NCI-H82 (cell line): ENCODE measurements at places on chromosomes 6 and 20.

DNA sequence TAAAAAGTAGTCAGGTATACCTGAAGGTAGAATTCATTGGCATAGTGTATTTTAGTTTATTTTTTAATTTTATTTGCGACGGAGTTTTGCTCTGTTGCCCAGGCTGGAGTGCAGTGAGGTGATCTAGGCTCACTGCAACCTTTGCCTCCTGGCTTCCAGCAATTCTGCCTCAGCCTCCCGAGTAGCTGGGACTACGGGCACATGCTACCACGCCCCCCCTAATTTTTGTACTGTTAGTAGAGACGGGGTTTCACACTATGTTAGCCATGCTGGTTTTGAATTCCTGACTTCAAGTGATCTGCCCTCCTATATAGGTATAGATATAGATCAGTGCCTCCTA is 102.8 kb upstream of the PRSS16 start:
- no peak for DNase-seq

DNA sequence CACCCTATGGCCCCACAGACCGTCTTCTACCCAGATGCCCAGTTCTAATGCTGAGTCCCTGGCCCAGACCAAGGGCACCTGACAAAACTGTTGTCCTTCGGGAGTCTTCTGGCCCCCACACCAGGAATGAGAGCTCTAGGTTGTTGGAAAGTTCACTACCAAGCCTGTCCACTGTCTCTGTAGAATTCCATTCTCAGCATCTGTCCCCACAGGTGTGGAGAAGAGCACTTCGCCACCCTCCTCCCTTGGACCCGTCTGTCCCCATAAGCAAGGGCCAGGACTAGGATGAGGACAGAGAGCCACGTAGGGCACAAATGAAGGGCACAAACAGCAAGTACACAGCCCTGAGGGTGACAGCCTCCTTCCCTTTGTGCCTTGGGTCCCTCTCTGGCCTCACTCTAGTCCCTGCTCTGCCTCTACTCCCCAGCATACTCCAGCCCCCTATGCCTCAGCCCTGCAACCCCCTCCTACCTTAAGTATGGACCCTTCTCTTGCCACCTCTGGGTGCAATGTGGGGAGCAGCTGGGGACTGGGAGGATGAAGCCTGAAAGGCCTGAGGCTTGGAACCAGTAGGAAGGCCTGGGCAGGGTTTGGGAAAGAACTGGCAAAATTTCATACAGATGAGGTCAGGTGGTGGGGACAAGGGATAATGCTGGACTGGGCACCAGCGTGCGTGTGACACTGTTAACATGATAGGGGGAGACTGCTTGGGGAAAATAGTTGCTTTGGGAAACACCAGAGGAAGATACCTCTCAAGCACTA is 4.3 kb downstream of the LZTS3 start:
- no peak for DNase-seq

DNA sequence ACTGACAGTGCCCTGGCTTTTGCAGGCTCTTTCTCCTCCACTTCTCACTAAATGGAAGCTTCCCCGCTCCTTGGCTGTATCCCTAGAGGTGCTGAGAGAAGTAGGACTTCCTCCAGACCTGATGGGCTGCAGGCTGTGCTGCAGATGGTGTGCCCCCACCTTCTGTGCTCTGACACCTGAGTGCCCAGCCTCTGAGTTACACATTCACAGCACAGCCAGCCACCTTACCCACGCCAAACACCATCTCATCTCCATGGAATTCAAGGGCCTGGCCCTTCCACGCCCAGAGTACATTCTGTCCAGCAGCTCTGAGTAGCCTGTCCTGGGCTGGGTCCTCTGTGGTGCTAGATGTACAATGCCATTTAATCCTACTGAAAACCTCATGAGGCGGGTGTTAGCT is 5.3 kb downstream of the SFTA2 start:
- DNase-seq: no peak

DNA sequence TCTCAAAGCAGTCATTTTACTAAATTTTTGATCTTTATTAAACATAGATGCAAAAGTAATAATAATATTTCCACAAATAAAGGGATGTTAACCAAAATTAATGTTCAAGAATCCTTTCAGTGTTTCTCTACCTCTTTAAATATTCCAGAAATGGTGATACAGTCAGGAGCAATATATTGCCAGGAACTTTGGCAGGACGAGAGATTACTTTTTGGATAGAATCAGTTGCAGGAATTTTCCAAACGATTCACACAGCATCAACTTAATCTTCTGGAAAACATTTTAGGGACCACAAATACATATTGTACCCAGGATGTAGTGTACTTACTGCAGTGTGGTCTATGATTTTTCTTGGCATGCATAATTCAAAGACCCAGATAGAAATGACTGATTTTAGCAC is 125.7 kb downstream of the LAMA2 start:
- DNase-seq: no peak

- peak; percentile 40 for DNase-seq
These were observed 141.3 kb downstream of the TRMT11 start for GRCh38 chr6:126127659-126128058.

DNA sequence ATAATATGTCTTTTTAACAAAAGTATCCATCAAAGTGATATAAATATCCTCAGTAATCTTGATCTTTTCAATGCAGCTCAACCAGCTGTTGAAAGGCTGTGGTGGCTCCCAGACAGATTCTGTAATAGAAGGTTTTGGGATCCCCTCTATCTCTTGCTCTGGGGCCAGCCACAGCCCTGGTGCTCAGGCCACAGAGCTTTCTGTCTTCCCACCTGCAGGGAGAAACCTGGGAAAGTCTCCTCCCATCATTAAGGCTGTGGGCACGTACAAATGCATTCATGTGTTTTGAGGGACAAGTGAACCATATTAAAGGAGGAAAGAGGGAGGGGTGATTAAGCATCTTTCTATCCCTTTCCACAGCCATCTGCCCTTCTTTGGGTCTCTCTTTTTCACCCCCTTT is 183.1 kb downstream of the PRDM13 start:
- DNase-seq: no peak

DNA sequence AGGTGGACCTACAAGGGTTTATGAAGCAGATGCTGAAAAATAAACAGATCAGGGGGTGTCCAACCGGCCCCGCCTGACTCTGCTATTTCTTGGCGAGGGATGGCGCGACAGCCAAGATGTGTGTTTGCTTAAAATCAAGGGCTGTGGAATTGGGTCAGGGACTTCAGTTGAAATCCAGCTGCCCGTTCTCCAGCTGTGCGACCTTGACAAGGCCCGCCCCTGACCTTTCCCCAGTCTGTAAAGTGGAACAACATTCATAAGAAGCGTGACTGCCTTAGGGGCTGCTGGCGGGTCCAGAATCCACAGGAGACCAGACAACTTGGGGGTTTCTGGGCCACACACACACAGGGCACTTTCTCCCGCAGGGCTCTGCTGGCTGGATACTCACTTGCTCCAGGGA is 517.5 kb downstream of the PREX1 start:
- no peak for DNase-seq

DNA sequence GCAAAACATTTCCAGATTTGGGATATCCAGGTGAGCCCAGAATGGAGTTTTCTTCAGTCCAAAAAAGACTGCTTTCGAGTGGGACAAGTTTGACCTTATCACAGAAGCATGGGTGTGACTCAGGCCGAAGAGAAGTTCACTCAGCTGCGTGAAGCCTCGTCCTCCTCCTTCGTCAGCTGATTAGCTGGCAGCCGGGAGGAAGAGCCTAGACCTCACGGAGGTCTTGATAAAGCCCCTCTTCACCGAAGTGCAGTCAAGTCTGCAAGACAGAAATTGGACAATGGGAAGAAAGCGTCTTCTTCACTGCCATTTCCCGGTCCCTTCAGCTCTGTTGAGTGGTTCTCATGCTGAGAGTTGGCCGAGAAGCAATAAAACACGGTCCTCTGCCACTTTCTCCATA is 363.9 kb downstream of the TAF4 start:
- no peak for DNase-seq

DNA sequence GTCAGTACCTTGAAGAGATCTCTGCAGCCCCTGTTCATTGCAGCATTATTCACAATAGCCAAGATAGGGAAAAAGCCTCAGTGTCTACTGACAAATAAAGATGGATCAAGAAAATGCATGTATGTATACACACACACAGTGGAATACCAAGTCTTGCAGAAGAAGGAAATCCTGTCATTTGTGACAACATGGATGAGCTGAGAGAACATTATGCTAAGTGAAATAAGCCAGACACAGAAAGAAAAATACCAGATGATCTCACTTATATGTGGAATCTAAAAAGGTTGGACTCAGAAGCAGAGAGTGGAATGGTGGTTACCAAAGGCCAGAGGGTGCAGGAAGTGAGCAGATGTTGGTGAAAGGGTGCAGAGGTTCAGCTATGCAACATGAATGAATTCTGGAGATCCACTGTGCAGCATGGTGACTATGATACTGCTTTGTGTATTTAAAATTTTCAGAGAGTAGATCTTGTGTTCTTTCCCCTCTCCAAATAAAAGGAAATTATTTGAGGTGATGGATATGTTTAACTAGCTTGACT is 11.0 kb upstream of the SLC22A1 start:
- DNase-seq: no peak

DNA sequence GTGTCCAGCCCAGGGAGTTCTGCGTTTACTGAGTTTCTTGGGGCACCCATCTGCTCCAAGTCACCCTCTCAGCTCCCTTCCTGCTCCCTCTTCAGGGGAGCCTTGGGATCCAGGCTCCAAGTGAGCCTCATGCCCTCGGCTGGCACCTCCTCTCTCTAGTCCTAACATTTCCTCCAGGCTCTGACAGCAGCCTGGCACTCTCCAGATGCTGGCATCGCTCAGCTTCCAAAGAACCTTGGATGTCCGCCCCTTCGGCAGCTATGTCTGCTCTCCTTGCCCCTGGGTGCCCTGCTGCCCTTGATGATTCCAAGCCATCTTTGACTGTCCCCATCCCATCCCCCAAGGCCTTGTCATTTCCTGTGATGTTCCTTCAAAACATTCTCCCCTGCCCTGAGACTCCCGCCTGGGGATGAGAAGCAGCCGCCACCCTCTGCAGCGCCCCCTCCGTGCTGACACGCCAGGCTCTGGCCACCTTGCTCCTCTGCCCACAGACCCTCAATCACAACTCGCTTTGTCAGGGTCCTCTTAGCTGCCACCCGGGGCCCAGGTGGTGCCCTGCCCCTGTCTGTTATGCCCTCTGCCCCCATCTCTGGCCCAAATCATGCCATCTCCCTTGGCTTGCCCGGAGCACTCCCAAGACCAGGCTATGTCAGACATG is 6.6 kb upstream of the GFRA4 start:
- DNase-seq: no peak

GRCh38 chr6:74755778-74756177 is 450.1 kb downstream of the COL12A1 start:
- DNase-seq: no peak

DNA sequence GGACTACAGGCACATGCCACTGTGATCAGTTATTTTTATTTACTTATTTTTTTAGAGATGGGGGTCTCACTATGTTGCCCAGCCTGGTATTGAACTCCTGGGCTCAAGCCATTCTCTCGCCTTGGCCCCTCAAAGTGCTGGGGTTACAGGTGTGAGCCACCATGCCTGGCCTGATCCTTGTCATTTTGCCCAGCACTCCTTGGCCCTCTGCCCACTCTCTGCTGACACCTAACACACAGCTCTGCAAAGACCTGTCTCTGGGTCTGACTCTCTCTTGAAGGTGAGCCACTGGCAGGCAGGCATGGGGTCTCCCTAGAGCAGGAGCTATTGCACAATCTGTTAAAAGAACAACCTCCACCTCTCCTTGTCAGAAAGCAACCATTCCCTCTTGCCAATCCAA is 155.6 kb downstream of the ZFP64 start:
- DNase-seq: no peak

- no peak for DNase-seq
These were observed 75.6 kb downstream of the CNBD2 start for GRCh38 chr20:36043892-36044515.

GRCh38 chr6:56416247-56416646 is 168.9 kb upstream of the COL21A1 start:
- no peak for DNase-seq

DNA sequence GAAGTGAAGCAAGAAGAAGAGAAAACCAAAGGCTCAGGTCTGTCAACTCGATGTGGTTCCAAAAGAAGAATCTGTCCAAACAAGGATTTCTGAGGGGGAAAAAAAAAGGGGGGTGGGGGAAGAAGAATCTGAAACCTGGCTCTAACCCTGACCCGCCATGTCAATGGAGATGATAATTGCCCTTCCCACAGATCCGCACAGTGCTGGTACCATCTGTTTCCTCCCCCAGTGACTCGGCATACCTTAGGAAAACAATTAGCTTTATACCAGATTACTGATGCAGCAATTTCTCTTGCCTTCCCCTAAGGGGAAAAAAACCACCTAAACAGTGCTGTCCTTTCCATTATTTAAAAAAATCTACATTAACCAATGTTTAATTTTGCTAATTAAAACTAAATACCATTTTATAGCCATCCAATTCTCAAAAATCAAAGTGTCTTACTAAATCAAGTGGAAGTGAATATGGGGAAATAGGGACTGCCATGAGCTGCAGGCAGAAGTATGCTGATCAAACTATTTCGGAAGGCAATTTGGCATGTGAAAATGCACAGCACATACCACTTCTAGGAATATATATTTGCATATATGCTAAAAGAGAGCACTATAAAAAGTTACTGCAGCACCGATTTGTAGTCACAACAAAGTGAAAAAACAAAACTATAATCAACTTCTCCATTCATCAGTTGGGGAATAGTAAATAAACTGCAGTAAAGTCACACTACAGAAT is 46.8 kb downstream of the MAP7 start:
- DNase-seq: peak; percentile 84

GRCh38 chr20:23161244-23161891 is 75.2 kb upstream of the CD93 start:
- DNase-seq: no peak

DNA sequence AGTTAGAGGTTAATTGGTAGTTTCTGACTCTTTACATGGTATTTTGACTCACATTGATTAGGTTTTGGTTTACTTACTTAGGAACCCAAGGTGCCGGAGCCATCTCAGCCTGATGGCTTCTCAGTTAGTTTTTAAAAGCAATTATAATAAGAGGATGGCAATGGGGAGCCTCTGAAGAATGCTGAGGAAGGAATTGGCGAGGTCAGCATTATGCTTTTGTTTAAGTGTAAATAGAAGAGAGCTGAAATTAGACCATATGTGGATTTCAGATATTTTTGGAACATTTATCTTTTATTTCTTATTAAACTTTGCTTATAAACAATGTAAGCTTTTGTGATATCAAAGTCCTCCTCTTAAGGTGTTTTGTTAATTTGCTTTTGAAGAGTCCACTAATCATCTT is 77.8 kb downstream of the PLCB4 start:
- DNase-seq: no peak
